Sigmoid colon (tissue), 7 donors: ENCODE measurements at places on chromosomes 16 and 17. TPM values are rescaled to one million over a fixed set of nuclear protein-coding genes. Genes with fewer than 3 reads are reported as not detected.

GRCh38 chr16:1069154-1069553 is 3.4 kb upstream of the SSTR5 start:
- no peak overlapping the region for H3K4me3 ChIP-seq
- H3K27ac ChIP-seq = no peak overlapping the region
- H3K4me1 ChIP-seq = no peaks in the 10 kb centered on the region
- H3K36me3 ChIP-seq = no peaks in the 10 kb centered on the region
- peaks cover 35% of the 10 kb centered on the region for H3K27me3 ChIP-seq

DNA sequence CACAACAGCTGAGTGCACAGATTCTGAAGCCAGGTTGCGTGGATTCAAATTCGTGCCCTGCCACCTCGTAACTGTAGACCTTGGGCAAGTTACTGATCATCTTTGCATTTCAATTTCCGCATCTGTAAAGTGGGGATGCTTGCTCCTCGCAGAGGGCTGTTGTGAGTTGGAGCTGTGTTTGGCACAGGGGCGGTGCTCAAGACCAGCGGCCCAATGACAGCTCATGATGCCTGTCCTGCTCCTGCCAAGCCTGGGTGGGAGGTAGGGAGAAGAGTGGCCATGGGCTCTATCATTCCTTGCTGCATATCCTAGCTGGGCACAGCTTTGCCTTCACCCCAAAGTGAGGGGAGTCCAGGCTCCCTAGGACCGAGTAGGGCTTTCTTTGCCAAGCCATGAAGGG is 12.6 kb downstream of the NXPH3 start:
- H3K4me1 ChIP-seq = peaks cover 5% of the 10 kb centered on the region
- peak; percentile 15 for DNase-seq
- no peak overlapping the region for H3K27ac ChIP-seq
- H3K4me3 ChIP-seq = no peak overlapping the region
- no peaks in the 10 kb centered on the region for H3K36me3 ChIP-seq

DNA sequence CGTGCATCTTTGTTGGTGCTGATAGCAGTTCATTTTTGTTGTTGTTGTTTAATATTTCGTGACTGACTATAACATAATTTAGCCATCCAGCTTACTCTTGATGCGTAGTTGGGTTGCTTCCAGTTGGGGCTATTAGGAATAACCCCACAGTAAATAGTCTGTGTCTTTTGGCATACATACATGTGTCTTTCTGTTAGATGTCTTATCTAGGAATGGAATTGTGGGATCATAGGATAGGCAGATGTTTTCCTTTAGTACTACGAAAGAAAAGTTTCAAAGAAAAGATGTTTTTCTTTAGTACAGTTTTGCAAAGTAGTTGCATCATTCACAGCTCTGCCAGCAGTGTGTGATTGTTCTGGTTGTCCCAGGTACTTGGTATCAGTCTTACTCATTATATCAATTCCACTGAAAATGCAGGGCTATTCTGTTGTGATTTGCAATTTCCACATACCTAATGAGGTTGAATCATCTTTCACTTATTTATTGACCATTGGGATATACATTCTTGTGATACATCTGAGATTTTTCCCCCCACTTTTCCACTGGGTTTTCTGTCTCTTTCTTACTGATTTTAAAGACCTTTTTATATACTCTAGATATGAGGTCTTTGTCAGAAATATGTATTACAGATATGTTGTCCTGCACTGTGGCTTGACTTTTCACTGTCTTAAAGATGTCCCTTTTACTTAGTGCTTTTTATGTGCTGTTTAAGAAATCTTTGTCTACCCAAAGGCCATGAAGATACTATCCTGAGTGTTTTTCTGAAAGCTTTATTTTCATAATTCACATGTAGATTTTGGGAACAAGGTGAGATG is 173.3 kb downstream of the MRTFB start:
- H3K27me3 ChIP-seq = no peaks in the 10 kb centered on the region
- peaks cover 40% of the 10 kb centered on the region for H3K36me3 ChIP-seq
- peaks cover 2% of the 10 kb centered on the region for H3K4me1 ChIP-seq
- H3K4me3 ChIP-seq = no peak overlapping the region
- no peak overlapping the region for H3K27ac ChIP-seq

DNA sequence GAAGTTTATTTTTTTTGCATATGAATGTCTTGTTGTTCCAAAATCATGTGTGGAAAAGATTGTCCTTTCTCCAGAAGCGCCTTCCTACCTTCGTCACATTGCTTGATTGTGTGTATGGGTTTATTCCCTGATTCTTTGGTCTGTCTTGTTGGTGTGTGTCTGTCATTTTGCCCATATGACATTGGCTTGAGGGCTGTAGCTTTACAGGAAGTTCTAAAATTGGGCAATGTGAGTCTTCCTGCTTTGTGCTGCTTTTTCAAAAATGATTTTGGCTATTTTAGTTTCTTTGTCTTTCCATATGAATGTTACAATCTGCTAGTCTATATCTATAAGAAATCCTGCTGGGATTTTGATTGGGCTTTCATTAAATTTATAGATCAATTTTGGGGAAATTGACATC is 217.2 kb downstream of the SNX29 start:
- no peak overlapping the region for H3K4me3 ChIP-seq
- no peaks in the 10 kb centered on the region for H3K27me3 ChIP-seq
- no peaks in the 10 kb centered on the region for H3K36me3 ChIP-seq
- peaks cover 3% of the 10 kb centered on the region for H3K4me1 ChIP-seq

DNA sequence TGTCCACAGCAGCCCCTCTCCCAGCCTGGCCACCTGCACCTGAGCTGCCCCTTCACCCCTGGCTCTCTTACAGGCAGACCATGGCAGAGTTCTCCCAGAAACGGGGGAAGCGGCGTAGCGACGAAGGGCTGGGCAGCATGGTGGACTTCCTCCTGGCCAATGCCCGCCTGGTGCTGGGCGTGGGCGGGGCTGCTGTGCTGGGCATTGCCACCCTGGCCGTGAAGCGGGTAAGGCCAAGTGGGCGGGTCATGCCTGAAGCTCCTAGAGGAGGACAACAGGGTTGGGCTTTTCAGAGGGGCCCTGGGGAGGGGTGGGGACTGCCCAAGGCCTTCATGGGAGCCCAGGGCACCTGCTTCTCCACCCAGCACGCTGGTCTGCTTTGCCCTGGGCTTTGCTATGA is 2.2 kb downstream of the MIEF2 start:
- no peak overlapping the region for H3K27ac ChIP-seq
- H3K27me3 ChIP-seq = no peaks in the 10 kb centered on the region

DNA sequence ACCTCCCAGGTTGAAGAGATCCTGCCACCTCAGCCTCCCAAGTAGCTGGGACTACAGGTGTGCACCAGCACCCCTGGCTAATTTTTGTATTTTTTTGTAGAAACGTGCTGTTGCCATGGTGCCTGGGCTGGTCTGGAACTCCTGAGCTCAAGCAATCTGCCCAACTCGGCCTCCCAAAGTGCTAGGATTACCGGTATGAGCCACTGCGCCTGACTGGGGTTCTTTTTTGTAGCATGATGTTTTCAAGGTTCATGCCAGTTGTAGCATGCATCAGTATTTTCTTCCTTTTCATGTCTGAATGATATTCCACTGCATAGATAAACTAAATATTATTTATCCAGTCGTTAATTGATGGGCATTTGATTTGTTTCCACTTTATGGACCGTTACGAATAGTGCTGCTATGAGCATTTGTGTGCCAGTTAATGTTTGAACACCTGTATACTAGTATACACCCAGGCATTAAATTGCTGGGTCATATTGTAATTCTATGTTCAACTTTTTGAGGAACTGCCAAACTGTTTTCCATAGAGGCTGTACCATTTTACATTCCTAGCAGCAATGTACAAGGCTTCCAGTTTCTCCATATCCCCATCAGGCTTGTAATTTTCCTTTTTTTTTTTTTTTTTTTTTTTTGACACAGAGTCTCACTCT is 24.8 kb upstream of the CEP20 start:
- H3K4me1 ChIP-seq = no peaks in the 10 kb centered on the region
- no peak for DNase-seq
- no peaks in the 10 kb centered on the region for H3K27me3 ChIP-seq
- H3K27ac ChIP-seq = no peak overlapping the region
- no peak overlapping the region for H3K4me3 ChIP-seq
- H3K36me3 ChIP-seq = no peaks in the 10 kb centered on the region

GRCh38 chr17:35519439-35519838 is 18.0 kb downstream of the SLFN12L start:
- no peaks in the 10 kb centered on the region for H3K4me1 ChIP-seq
- H3K27ac ChIP-seq = no peak overlapping the region
- no peaks in the 10 kb centered on the region for H3K27me3 ChIP-seq
- H3K36me3 ChIP-seq = no peaks in the 10 kb centered on the region
- no peak overlapping the region for H3K4me3 ChIP-seq

- no peak for DNase-seq
- peaks cover 100% of the 10 kb centered on the region for H3K27me3 ChIP-seq
Observed at GRCh38 chr17:79802736-79803420, 6.0 kb upstream of the CBX8 start.

DNA sequence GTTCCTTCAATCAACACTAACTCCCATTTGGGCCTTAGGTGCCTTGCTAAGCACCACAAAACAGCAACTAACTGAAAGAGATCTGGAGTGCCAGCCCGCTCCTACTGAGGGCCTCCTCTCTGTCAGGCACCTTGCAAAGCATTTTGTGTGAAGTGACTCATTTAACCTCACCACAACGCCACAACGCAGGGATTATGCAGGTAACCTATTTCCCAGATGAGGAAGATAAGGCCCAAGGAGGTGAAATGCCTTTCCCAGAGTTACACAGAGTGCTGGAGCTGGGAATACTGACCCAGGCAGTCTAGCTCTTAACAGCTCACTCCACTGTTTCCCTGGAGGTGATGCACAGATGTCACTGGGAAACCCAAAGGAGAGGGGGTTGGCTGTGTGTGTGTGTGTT is 32.8 kb downstream of the DRC3 start:
- H3K27ac ChIP-seq = no peak overlapping the region
- no peak for DNase-seq
- no peaks in the 10 kb centered on the region for H3K4me1 ChIP-seq
- H3K27me3 ChIP-seq = no peaks in the 10 kb centered on the region
- no peaks in the 10 kb centered on the region for H3K36me3 ChIP-seq

DNA sequence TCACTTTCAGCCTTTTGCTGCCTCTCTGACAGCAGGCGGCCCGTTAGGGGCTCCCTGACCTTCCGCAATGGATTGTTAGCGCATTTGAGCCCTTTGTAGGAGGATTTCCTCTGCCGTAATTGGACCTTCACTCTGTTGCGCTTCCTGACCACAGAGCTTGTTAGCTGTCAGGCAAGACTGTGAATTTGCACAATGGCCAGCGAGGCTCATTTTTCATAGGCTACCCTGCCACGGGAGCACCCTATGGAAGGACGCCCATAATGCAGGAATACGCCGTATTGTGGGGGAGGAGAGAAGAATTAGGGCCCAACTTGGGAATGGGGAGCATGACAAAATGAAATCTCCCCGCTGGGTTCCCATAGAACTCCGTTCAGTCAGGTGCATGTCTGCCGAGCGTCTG is 205.2 kb upstream of the NLRP1 start:
- no peaks in the 10 kb centered on the region for H3K36me3 ChIP-seq
- H3K27me3 ChIP-seq = peaks cover 7% of the 10 kb centered on the region
- no peak overlapping the region for H3K4me3 ChIP-seq
- H3K4me1 ChIP-seq = no peaks in the 10 kb centered on the region

GRCh38 chr16:566475-567372 is at the start of gene NHLRC4:
TSS of gene NHLRC4 (plus strand) at chr16:567005. CDS start at chr16:568048, 1,043 bp downstream.
- H3K27ac ChIP-seq = peak within 1 kb of the TSS; percentile 44
- H3K4me1 ChIP-seq = peaks cover 53% of the 10 kb centered on the region
- DNase-seq = peak; percentile 90
- H3K36me3 ChIP-seq = no peaks in the 10 kb centered on the region

DNA sequence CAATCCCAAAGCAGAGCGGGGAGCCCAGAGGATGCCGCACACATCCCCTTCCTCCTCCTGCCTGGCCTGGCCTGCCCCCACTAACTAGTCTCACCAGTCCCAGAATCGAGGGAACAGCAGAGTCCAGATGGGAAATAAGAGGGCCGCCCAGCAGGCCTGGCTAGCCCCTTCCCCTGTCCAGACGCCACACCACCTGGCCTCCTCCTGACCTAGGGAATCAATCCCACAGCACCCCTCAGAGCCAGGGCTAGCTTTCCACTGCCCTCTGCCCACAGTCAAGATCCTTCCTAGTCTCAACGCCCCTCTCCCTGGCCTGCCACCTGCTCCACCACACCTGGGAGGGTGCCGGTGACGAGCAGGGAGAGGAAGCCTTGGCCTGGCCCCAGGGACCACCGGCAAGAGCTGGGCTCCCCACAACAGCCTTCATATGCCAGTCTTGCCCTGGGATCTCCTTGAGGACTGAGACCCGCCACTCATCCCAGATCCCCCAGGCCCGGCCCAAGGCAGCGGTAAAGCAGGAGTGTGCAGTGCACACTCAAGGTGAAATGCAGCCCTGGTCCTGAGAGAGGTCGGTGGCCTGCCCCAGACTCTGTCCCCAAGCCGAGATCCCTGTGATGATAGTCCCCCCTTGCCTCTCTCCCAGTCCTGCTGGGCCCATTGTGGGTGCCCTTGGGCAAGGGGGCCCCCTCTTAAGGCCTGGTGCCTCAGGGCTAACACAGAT is 27.9 kb downstream of the KATNB1 start:
- no peak for DNase-seq
- no peaks in the 10 kb centered on the region for H3K27me3 ChIP-seq
- H3K27ac ChIP-seq = no peak overlapping the region
- no peaks in the 10 kb centered on the region for H3K4me1 ChIP-seq
- H3K4me3 ChIP-seq = no peak overlapping the region
- peaks cover 3% of the 10 kb centered on the region for H3K36me3 ChIP-seq

GRCh38 chr17:59848385-59848668 is 44.4 kb downstream of the TUBD1 start:
- H3K36me3 ChIP-seq = no peaks in the 10 kb centered on the region
- H3K27ac ChIP-seq = peak overlapping the region; percentile 94
- no peak for DNase-seq
- H3K27me3 ChIP-seq = no peaks in the 10 kb centered on the region
- no peak overlapping the region for H3K4me3 ChIP-seq

DNA sequence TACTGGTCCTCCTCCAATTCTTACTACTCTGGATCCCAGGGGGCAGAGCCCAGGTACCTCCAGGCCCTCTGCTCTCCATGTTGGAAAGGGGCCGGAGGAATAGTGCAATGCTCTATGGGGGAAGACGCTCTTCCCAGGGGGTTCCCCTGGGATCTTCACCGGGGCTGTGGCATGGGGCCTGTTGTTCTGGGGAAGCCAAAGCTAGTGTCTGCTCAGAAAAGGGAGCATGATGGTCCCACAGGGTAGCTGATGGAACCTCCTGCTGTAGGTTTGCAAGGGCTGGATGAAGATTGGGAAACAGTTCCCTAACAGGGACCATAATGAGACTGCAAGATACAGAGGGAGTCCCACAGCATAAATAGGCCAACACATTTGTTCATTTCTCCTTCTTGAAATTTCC is 114.7 kb downstream of the IRX5 start:
- no peak overlapping the region for H3K4me3 ChIP-seq
- peak; percentile 15 for DNase-seq
- no peak overlapping the region for H3K27ac ChIP-seq

The CPHXL2 gene
- not detected for total RNA-seq

The TEKT1 gene
- total RNA-seq = not detected

The CCL11 gene
- total RNA-seq = 57.1 TPM

The CMTM4 gene
- total RNA-seq = 10.9 TPM

The LDAF1 gene
- total RNA-seq = 111 TPM

The TMEM98 gene
- total RNA-seq = 46.0 TPM

The CRK gene
- 84.5 TPM for total RNA-seq
